NCI-H1694 treated with DMSO at 0.1 percent for 48 hours (cell line): ENCODE measurements at places on chromosomes 16 and 17.
A peak's percentile ranks its signal among the peaks of the same experiment; 100 is the strongest.

- DNase-seq: peak; percentile 48
Observed at GRCh38 chr17:20992987-20993862, 49.6 kb downstream of the USP22 start.

GRCh38 chr17:20089756-20090547 is 80.8 kb downstream of the SPECC1 start:
- DNase-seq: no peak

DNA sequence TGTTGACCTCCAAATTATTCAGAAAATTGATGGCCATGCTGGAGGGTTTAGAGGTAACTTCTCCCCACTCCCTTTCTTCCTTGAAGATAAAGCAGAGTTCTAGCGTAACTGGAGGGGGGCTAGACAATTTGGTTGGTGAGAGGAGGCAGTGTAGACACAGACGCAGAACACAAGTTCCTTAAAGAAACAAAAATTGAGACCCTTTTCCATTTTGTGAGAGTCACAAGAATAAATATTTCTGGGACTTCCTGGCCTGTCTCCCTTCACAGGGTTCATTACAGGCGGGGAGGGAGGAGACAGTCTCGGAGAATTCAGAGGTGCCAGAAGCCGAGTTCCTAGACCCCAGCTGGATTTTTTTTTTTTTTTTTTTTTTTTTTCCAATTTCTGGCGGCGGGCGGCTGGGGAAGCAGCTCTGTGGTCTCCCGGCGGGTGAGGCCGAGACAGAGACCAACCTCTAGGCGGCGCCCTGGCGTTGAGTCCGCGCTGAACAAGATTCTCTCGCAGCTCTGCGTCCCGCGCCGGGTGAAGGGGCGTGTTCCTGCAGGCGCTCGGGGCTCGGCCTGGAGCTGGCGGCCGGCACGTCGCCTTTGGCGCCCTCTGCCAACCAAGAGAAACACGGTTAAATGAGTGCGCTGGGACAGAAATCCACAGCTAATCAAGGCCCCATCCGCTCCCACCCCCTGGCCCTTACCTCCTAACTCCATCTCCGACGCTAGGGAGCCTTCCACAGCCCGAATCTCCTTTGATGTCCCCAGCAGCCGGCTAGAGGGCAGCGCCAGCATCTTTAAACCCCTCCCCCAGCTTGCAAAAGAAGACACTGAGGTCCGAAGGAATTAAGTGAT is 10.2 kb upstream of the HOXB9 start:
- DNase-seq: peak; percentile 74

- DNase-seq: no peak
Observed at GRCh38 chr17:81002013-81002384, 10.4 kb downstream of the CHMP6 start.

DNA sequence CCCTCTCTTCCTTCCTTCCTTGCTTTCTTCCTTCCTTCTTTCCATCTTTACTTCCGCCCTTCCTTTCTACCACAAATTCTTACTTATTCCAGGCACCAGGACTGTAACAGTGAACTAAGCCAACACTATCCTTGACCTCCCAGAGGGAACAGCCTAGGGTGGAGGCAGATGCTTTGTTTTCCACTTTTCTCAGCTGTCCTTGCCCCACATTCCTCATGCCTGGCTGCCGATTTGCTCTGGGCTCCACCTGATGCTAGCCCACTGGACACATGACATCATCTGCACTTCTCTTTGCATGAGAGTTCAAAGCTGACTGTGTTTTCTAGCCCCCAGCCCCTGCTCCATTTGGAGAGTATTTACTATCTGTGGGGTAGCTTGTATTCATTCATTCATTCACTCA is 283.0 kb downstream of the MAF start:
- no peak for DNase-seq

GRCh38 chr16:69535123-69536050 is 30.4 kb upstream of the NFAT5 start:
- DNase-seq: no peak

- DNase-seq: no peak
Observed at GRCh38 chr17:32916134-32916533, 11.8 kb upstream of the TMEM98 start.

GRCh38 chr17:57623620-57624019 is 121.5 kb downstream of the CCDC182 start:
- DNase-seq: no peak

GRCh38 chr17:14302431-14303099 is 1.7 kb downstream of the HS3ST3B1 start:
- DNase-seq: no peak

DNA sequence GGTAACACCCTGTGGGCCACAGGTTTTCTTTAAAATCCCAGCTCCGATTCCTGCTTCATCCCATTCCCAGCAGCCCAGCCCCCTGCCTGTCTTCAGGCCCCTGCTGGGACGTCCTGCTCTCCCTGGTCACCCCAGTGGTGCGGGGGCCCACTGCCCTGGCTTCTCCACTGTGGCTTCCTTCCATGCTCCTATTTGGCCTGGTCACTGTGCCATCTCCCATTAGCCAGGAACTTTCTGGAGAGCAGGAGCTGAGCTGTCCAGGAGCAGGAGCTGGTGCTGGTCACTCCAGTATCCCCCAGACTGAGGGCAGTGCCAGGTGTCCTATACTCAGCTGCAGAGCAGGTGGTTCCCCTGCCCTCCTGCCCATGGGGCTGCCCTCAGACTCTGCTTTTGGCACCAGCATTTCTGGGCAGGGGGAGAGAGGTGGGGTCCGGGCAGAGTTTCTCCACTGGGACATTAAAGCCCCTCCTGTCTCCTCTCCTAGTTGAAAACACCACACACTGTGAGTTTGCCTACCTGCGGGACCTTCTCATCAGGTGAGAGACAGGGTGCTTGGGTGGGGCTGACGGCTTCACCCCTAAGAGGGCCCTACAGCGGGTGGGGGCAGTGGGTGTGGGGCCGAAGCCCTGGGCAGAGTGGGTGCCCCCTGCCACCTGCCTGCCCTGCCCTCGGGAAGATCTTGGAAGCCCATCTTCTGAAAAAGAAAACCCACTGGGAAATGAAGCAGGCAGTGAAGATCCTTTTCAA is 356.2 kb downstream of the SEC14L1 start:
- DNase-seq: no peak

DNA sequence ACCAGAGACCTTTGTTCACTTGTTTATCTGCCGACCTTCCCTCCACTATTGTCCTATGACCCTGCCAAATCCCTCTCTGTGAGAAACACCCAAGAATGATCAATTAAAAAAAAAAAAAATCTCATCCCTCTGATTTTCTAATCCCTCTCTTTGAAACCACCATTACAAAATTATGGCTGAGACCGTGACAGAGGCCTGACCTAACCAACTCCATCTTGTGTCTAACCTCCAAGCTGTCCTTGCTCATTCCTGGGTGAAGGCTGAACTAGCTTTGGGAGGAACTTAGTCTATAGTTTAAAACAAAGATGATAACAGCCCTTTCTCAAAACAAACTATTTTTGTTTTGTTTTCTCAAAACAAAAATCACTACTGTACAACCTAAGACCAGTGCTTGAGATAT is 474.5 kb downstream of the TMEM114 start:
- DNase-seq: no peak

DNA sequence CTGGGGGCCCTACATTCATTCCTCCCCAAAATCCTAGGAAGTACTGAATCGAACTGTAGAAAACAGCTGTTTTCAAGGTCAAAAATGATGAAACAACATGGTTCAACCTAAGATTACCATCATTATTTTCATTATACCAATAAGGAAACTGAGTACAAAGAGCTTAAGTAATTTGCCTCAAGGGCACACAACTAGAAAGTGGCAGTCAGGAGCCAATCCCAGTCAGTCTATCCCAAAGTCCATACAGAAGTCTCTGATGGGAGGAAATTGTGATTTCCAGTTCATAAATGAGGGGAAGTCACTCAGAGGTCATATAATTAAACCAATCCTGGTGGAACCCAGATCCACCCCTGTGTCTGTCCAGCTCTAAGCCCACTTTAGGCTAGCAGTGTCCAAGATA is 8.4 kb downstream of the LPO start:
- no peak for DNase-seq

DNA sequence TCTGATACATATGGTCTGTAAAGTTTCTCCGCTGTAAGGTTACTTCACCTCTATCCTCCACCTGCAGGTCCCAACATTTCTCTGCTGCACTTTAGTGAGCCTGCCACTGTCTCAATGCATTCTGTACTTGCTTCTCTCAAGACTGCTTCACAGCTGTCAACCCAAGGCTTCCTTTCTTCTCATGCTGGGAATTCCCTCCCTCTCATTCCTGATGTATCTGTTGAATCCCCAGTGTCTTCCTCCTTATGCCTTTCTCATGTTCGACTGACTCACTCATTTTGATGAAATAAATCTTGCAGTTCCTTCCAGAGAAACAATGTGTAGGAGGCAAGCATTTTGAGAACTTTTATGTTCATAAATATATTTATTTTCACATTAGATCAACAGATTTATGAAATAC is 288.3 kb downstream of the CNTNAP4 start:
- DNase-seq: no peak

GRCh38 chr17:43671031-43671692 is 9.4 kb upstream of the MEOX1 start:
- DNase-seq: peak; percentile 40

- DNase-seq: no peak
Observed at GRCh38 chr16:10551881-10552280, 28.5 kb downstream of the EMP2 start.

GRCh38 chr16:28977703-28978662 is 3.4 kb downstream of the SPNS1 start:
- DNase-seq: no peak

DNA sequence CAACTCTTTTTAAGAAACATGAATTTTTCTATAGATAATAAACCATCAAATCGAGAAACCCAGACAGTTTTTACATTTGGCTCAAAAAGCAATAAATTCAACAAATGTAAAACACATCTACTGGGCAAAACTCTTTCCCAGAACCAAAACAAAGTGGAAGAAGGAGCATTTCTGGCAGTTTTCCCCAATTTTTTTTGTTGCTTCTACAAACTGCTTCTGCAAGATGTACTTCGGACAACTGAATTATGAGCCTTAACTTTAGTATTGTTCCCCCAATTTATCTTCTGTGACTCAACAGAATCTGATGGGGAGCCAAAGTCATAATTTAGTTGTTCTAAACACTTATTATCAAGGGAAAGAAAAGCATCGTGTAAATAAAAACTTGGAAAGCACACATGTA is 1047.2 kb downstream of the CDH11 start:
- no peak for DNase-seq

DNA sequence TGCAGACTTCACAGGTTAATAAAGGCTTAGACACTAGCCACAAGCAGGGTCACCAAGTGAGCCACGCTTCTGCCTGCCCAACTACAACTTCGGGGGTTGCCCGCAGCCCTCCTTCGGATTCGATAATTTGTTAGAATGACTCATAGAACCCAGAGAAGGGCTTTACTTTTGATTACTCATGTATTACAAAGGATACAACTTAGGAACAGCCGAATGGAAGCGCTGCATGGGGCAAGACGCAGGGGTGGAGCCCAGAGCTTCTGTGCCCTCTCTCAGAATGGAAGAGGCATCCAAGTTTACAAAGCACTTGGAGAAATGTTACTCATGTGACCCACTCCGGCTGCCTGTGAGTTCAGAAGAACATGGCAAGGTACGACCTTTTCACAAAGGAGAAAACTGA is 7.5 kb upstream of the CDH5 start:
- no peak for DNase-seq

DNA sequence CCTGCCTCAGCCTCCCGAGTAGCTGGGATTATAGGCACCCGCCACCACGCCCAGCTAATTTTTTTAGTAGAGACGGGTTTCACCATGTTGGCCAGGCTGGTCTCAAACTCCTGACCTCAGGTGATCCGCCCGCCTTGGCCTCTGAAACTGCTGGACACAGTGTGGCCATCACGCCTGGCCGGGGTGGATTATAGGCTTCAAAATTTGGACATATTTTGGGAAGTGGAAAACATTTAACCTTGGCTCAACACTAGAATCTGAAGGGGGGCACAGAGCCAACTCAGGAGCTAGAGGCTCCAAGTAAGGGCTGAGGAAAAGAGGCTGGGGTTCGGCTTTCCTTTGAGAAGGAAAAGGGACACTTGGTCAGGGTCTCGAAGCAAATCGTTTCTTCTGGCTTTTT is 2.2 kb upstream of the CDK5R1 start:
- DNase-seq: no peak

GRCh38 chr17:71176928-71177443 is 943.8 kb upstream of the SOX9 start:
- no peak for DNase-seq

DNA sequence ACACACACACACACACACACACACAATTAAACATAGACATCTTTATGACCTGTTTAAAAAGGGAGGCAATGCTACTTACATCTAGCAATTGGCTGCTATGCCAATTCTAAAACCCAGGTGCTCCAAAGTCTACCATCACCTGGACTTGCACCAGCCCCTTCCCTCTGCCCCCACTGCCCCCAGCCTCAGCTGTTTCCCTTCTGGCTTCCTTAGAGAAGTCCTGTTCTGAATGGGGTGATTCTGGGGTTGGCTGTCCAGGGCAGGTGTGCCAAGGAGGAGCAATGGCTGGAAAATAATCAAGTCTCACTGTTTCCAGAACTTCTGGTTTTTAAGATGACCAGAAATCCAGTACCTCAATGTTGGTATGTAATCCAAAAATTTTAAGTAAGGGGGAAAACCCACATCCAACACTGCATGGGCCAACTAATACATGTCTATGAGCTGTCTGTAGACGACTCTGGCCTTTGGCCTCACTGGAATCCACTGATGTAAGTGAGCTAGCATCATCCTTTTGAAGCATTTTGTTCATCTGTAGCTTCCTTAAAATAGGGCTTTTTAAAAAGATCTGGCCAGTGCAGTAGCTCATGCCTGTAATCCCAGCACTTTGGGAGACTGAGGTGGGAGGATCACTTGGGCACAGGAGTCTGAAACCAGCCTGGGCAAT is 2.1 kb downstream of the IFT20 start:
- DNase-seq: no peak

- DNase-seq: no peak
Observed at GRCh38 chr17:74879308-74879707, 6.5 kb upstream of the FDXR start.

- DNase-seq: no peak
Observed at GRCh38 chr17:81891303-81891552, 158 bp downstream of the ALYREF start.

GRCh38 chr17:39952680-39953470 is 9.9 kb upstream of the GSDMA start:
- DNase-seq: no peak

GRCh38 chr16:11735787-11736186 is 6.9 kb downstream of the TXNDC11 start:
- DNase-seq: no peak

- no peak for DNase-seq
Observed at GRCh38 chr16:74290356-74290755, 6.3 kb upstream of the PSMD7 start.

GRCh38 chr16:17382949-17383863 is 87.6 kb downstream of the XYLT1 start:
- DNase-seq: no peak

GRCh38 chr16:86061721-86062120 is 162.8 kb downstream of the IRF8 start:
- no peak for DNase-seq

DNA sequence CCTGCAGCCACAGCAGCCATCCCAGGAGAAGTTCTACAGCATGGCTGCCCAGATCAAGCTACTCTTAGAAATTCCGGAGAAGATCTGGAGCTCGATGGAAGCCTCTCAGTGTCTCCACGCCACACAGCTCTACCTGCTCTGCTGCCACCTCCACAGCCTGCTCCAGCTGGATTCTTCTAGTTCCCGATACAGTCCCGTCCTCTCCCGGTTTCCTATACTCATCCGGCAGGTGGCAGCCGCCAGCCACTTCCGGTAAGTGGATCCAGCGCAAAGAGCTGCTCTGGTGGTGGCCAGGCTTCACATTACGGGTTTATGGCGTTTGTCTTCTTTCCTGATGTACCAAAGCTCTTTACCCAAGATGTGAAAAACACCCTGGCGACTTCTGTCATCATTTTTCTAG is 3.6 kb downstream of the COG1 start:
- DNase-seq: peak; percentile 75
